Thymus (tissue), 14 donors: ENCODE measurements at places on chromosomes 5 and 9.
A peak's percentile ranks its signal among the peaks of the same experiment; 100 is the strongest.

GRCh38 chr9:16417161-16417560, 453.3 kb downstream of the BNC2 start:
- peak; percentile 65 for DNase-seq

DNA sequence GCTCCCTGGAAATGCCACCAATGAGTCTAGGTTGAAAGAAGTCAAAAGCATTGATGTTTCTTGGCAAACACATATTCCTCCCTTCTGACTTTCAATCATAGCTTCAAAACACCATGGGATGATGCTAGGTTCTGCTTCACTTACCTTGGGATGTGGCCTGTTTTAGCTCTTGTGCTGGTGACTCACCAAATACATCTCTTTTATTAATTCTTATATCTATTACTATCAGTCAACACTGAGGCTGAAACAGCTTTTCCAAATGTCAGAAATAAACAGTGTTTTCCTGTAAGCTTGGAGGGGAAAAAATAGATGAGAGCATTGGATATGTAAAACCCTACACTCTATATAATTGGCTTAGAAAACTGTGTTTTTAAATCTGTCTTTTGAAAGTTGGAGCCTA, 245.4 kb upstream of the NREP start:
- no peak for DNase-seq

- DNase-seq: no peak
Observed at GRCh38 chr5:77358255-77359205, 133.6 kb downstream of the WDR41 start.

GRCh38 chr9:17219261-17219660, 84.4 kb downstream of the CNTLN start:
- no peak for DNase-seq

GRCh38 chr9:136957901-136958300, 5.8 kb downstream of the LCN12 start:
- no peak for DNase-seq

DNA sequence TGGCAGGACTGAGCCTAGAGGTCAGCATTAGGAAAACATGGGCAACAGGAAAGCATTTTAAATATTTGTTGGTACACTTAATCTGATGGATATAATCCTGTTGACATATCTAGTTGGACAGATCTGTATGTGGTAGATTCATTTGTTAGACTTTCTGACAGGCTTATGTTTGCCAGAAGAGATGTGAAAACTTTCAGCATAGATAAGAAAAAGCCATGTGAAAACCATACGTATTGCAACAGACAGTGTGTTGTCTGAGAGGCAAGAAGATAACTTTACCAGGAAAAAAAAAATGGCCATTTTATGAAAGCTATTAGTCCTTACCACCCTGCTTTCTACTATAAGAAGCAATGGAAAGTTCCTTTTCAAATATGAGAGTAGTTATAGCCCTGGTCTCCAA, 1902.2 kb upstream of the C9orf72 start:
- no peak for DNase-seq

GRCh38 chr5:170757182-170757601, 26.3 kb upstream of the GABRP start:
- DNase-seq: no peak

- no peak for DNase-seq
Observed at GRCh38 chr9:132586830-132587591, 4.6 kb downstream of the BARHL1 start.

GRCh38 chr9:134792627-134793026, 88.0 kb upstream of the FCN2 start:
- no peak for DNase-seq

- no peak for DNase-seq
Observed at GRCh38 chr5:162593881-162594280, 526.3 kb downstream of the GABRG2 start.

DNA sequence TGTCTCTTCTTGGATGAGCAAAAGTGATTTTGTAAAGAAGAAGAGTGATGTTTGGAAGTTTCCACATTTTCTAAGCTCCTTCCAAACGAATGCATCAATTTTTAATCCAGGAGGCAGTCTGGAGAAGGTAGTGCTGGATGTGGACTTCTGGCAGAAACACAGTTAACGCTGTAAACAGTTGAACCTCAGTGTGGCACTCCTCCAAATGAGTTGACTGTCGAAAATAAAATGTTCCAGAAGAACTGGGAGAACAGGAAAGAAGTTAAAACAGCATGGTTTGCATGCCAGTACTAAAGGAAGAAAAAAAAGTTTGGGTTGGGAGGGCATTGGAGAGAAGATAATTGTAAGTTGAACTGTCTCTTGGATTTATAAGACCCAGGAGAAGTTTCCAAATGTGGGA, 6.5 kb downstream of the ZNF462 start:
- no peak for DNase-seq

- no peak for DNase-seq
Observed at GRCh38 chr9:8429768-8430167, 630.2 kb upstream of the DMAC1 start.

- DNase-seq: peak; percentile 55
Observed at GRCh38 chr5:131514316-131515283, 120.4 kb downstream of the RAPGEF6 start.

DNA sequence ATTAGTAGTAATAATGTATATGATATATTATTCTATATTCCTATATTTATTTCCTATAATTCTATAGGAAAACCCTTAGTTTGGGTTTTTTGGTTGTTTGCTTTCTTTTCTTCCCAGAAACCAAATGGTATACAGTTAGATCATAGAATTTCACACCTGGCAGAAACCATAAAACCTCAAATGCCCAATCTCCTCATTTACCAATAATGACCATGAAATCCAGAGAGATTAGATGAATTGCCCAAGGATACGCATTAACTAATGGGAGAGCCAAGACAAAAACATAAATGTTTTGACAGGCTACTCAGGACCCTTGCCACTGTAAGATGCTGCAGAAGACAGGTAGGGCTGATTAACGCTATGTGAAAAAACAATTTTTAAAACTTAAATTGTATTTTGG, 158.7 kb upstream of the FST start:
- no peak for DNase-seq

DNA sequence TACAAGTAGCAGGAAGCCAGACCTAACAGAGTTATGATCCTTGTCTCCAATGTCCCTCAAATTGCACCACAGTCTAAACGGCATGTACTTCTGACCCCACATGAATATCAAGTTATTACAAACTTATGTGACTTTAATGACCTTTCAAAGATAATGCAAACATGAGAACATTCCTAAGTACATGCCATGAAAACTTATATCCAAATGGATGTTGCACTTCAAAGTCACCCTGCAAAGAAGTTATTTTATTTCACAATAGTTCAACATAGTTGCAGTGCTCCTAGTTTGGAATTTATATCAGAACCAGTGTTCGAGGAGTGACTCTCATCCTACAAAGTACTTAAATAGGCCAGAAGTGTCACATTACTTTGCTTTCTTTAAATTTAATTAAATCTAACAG, 41.2 kb upstream of the ITGA1 start:
- no peak for DNase-seq

- no peak for DNase-seq
Observed at GRCh38 chr5:68383888-68384310, 168.3 kb downstream of the PIK3R1 start.

DNA sequence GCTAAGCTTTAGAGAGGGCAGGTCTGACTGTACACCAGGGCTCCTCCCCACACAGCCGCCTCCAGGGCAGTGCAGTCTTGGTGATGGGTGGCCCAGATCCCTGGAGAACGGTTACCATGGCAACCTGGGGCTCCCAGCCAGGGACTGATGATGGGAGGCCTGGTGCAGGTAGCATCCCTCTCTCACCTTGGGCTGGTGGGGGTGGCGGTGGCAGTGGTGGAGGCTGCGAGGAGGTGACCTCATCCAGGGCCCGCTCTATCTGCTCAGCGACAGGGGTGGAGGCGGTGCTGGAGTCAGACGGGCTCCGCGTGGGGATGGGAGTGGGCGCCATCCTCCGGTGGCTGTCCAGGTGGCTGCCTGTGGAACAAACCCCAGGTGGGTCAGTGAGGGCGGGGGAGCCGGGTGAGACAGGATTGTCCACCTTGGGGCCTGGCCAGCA, 12.3 kb downstream of the PRR7 start:
- no peak for DNase-seq

GRCh38 chr5:7850395-7851239, at the start of gene CFAP90:
Gene CFAP90, minus strand, starts transcription at chr5:7851133. Its CDS starts 112 bp downstream, at chr5:7851021.
- no peak for DNase-seq

GRCh38 chr9:130575514-130575913, 3.9 kb upstream of the FUBP3 start:
- no peak for DNase-seq

DNA sequence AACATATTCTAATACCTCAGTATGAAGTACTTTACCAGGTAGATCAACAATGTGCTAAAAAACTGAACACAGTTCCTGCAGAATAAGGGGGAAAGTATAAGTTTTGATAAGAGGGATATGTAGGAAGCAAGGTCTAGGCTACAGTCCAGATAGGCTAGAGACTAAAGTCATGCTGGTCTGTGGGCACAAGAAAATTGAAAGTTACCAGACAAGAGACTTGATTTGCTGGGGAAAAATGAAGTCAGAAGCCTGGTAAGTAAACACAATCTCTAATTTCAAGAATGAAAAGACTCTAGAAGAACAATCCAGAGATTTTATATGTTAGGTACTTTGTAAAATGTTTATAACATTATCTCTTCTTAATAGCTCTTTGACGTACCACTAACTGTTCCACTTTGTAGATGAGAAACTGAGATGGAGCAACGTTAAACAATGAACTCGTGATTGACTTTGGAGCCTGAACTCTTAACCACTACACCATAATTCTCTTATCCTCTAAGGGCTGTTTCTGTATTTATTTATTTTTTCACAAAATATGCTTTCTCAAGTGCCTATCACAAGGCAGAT, 19.5 kb downstream of the ADAMTS6 start:
- DNase-seq: no peak

DNA sequence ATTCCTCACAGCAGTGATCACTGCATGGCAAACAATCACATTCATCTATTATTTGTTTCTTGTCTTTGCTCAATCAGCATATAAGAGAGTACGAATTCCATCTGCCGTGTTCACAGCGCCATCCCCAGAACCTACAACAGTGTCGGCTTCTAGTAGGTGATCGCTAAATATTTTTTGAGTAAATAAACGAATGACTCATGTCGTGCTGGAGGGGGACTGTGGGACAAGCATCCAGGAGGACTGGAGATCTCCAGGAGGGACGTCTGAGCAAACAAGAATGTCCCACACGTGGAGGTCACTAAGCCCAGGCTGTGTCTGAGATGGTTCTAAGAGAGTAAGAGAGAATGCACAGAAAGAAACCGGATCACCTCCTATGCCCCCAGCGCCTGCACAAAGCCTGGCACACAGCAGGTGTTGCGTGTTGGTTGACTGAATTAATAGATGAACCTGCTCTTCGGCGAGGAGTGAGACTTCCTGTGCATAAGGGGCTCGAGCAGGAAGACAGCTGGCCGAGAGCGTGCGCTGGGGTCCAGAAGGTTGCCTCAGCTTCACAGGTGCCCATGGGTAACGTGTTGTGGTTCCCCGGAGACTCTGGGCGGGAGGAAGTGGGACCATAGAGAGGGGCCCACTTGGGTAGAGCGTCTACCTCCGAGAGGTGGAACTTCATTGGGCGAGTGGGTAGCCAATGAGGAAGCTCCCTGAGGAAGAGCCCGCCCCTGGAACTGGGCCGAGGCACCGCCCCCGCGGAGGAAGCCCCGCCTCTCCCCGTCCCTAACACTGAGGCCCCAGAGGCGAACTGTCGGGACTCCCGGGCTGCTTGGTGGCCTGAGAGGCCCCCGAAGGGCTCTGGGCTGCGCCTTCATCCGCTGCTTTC, 193.0 kb downstream of the MELK start:
- DNase-seq: peak; percentile 67

DNA sequence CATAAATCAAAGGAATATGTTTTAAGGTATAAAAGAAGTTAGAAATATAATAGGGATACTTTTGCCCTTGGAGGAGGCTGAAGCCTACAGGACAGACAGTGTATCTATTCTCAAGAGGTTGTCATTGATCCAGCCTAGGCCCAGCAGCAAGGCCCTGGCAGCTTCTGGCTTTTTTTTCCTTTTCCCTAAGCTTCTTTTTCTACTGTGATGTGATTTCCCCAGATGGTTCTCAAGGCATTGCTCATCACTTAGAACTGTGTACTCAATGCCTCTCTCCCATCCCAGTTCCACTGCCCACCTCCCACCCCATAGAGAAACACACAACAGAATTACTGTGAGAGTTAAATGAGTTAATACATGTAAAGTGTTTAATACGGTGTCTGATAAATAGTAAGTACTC, 88.6 kb downstream of the SLC44A1 start:
- no peak for DNase-seq

GRCh38 chr9:106954974-106955850, 92.2 kb downstream of the ZNF462 start:
- DNase-seq: no peak

DNA sequence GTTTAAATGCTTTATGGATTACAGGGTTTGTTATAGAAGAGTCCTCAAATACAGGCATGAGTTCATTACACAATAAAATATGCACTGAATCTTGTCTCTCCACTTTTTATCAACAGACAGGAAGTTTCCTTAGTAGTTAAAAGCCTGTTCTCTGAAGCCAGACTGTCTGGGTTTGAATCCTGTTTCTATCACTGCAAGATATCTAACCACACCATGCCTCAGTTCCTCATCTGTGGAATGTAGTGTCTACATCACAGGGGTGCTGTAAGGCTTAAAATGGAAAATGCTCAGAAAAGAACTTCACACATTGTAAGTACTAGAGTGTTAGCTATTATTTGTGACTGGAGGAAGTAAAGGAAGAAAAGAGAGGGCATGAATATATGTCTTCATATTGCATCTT, 9.3 kb downstream of the LIX1 start:
- DNase-seq: no peak

GRCh38 chr5:97531549-97531948, 348.5 kb upstream of the RIOK2 start:
- no peak for DNase-seq

- DNase-seq: no peak
Observed at GRCh38 chr9:88278036-88278435, 110.2 kb upstream of the SPIN1 start.

GRCh38 chr5:132813599-132814502, 749 bp downstream of the SOWAHA start:
- DNase-seq: no peak

GRCh38 chr5:54589786-54590185, 72.2 kb downstream of the SNX18 start:
- no peak for DNase-seq

DNA sequence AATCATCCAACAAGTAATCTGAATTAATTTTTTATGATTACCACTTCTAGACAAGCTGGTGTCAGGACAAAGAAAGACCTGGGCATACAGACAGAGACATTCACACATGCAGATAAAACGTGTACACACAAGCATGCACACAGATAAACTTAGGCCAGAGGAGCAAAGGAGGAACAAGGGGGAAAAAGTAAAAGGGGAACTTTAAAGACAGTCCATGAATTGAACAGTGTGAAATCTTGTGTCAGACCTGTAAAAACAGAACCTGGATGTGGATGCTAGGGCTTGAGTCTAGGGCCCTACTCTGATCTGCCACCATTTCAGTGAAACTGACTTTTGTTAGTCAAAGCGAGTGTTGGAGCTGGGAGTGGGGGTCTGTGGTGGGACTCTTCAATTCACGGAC, 11.2 kb upstream of the ZSWIM6 start:
- no peak for DNase-seq
